HAP-1 (cell line): ENCODE measurements at places on chromosomes 3 and 15.
A peak's percentile ranks its signal among the peaks of the same experiment; 100 is the strongest.

DNA sequence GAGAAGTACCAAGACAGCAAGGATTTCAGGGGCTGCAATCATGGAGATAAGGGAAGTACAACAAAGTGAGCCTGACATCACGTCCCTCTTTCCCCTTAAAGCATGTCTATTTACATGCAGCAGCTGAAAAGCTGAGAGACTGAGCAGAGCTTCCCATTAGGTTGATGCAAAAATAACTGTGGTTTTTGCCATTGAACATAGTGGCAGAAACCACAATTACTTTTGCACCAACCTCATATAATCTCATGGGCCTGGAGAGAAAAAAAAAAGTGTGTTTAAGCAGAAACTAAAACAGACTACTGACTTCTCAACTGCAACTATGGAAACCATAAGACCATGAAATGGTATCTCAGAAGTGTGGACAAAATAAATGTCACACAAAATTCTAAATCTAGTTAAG, 48.3 kb downstream of the CCDC12 start:
- no peak for DNase-seq

- no peak for DNase-seq
These were observed 655 bp upstream of the TSPAN3 start for GRCh38 chr15:77071305-77072223.

DNA sequence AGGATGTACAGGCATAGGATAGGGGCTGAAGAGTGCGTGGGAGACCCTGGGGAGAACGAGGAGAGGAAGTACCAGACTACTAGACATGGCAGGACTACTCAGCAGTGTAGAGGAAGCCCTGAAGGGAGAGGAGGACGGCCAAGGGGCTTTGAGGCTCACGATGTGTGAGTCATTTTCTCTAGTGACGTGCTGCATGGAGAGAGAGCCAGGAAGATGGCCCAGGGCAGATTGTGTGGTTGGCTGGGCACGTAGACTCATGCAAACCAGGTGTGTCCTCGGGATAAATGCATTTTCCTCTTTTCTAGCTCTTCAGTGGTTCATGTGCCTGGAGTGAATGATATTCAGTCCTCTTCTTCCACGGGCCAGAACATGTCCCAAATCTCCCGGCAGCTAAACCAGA, 115.0 kb upstream of the ABHD17C start:
- no peak for DNase-seq

DNA sequence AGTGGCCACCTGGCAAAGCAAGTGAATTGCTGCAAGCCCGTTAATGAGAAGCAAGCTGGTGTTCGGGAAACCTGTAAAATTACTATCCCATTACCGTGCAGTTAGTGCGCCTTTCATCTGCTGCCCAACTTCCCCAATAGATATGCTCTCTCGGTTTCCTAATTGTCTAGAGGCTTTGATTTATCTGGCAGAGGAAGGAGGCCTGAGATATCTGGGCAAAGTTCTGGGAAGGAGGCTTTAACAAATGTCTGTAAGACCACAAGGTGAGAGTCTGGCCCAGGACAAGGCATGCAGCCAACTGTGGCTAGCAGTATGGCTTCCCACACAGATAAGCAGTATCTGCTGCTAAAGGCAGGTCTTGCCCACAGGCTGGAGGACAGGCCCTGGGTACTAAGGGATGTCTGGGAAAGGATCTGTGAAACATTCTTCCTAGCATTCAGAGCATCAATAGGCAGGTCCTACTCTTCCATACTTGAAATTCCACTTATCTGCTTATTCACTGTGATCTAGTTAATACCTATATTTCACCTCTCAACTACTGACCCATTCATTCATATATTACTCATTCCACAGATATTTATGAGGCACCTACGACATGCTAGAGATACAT, 130.0 kb upstream of the SLC2A2 start:
- DNase-seq = no peak

- no peak for DNase-seq
These were observed 49.2 kb upstream of the SMAD6 start for GRCh38 chr15:66652806-66653205.

DNA sequence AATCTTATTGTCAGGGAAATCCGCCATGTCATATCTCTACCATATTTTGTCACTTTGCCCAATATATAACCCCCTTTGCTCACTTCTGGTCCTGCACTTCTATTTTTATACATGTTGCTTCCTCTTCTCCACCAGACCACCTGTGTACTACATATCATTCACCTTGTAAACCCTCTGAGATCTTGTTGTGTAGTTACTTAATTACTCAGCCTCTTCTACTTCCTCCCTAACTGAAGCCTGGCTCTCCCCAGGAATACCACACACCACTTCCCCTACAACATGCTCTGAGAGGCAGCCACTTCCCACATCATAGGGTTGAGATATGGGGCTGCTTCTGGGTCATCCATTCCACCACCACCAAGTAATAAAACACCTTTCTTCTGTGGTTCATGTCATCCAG, 10.0 kb downstream of the HEXA start:
- DNase-seq = no peak

GRCh38 chr15:86115145-86115801, 35.6 kb downstream of the AGBL1 start:
- no peak for DNase-seq

DNA sequence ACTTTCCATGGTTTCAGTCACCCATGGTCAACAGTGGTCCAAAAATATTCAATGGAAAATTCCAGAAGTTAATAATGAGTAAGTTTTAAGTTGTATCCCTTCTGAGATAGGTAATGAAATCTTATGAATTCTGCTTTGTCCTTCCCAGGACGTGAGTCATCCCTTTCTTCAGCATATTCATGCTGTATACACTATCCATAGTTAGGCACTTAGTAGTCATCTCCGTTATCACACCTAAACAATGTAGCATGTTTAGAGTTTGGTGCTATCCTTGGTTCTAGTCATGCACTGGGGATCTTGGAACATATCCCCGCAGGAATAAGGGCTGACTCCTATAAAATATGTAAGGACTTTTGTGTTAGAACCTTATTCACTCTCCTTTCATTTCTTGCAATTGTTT, 153.2 kb downstream of the UNC13C start:
- no peak for DNase-seq

GRCh38 chr3:52221563-52222318, 3.7 kb downstream of the TLR9 start:
- DNase-seq = no peak

DNA sequence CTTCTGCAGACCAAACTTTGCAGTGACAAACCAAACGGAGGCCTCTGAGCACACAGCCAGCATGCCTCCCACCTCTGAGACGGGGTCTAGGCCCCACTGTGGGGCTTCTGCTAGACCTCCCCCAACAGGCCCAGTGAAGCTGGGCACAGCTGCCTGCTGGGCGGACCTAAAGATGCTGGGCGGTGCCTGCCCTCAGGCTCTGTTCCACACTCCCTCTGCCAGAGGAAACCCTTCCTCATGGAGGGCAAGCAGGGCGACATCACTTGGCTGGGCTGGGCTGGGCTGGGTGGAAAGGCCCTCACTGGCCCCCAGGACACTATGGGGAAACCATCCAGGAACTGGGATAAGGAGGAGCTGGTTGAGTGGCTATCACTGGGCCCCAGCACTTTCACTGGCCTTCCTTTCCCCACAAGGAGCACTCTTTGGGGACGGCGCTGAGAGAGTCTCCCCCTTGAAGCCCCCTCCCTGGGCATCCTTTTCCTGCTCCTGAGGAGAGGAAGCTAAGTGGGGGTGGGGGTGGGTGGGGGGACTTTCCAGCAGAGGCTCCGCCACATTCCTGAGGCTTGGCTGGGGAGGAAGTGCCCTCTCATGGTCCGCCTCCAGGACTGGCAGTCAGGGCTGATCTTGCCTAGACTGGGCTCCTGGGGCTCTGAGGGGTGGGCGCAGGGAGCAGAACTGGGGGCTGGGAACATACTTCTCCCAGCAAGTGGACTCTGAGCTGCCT, 98.1 kb upstream of the HACD2 start:
- no peak for DNase-seq

- no peak for DNase-seq
These were observed 1.3 kb upstream of the RBP1 start for GRCh38 chr3:139540651-139541531.

GRCh38 chr3:30933478-30934207, 39.2 kb upstream of the GADL1 start:
- DNase-seq = no peak

GRCh38 chr3:185851959-185852358, 27.1 kb upstream of the IGF2BP2 start:
- no peak for DNase-seq

DNA sequence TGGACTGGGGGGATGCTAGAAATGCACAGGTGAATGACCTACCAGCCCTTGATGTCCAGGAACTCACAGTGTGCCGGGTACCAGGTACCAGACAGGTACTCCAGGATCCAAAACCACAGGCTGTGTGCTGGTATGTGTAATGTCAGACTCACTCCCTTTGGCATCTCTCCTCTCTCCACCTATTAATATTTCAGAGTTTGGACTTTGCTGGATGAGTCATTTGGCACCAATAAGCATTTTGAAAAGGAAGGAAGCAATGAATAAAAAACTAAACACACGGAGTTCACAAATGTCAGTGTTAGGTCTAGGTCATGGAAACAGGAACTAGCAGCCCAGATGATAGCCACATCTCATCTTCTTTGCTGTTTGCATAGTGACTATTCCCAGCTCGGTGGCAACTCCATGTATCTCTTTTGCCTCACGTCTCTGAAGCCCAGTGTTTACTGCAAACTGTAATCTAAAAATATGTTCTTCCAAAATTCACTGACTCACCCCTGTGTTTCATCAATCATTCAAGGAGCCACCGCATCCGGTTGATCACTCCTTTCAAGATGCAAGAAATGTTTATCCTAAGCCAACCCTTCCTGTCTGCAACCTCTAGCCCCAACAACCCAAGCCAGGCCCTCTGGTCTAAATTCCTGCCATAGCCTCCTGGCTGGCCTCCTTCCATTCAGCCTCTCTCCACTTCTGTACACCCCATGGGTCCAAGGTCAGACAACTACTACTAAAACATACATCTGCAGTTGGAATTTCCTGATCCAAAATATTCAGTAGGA, 8.4 kb downstream of the ITGB5 start:
- DNase-seq = no peak

- no peak for DNase-seq
These were observed 68.6 kb downstream of the DCLK3 start for GRCh38 chr3:36695769-36696137.

- DNase-seq = no peak
These were observed 24.7 kb downstream of the ILDR1 start for GRCh38 chr3:121997372-121997771.

DNA sequence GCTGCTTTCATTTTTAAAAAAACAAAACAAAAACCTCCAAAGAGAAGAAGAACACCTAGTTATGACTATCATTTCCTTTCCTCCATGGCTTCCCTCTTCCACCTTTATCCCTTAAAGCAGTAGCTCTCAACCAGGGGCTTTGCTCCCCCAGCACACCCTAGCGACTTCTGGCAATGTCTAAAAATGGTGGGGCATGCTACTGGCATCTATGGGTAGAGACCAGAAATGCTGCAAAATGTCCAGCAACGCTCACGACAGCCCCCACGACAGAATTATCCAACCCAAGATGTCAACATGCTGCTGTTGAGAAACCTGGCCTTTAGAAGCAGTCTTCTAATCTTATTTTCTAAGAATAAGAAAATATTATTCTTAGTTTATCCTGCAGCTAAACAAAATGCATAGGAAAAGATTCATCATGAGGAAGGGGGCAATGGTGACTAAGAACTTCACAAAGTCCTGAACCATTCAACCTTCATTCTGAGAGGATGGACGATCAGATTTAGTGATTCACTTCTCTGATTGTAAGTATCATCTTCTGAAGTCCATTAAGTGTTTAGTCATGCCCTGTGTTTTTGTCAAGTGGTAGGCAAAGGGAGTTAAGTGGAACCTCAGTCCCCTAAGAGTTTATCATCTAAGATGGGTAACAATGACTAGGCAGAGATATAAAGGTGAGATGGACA, 81.7 kb downstream of the CCNL1 start:
- no peak for DNase-seq

GRCh38 chr3:121362035-121362734, 183.6 kb downstream of the POLQ start:
- no peak for DNase-seq

DNA sequence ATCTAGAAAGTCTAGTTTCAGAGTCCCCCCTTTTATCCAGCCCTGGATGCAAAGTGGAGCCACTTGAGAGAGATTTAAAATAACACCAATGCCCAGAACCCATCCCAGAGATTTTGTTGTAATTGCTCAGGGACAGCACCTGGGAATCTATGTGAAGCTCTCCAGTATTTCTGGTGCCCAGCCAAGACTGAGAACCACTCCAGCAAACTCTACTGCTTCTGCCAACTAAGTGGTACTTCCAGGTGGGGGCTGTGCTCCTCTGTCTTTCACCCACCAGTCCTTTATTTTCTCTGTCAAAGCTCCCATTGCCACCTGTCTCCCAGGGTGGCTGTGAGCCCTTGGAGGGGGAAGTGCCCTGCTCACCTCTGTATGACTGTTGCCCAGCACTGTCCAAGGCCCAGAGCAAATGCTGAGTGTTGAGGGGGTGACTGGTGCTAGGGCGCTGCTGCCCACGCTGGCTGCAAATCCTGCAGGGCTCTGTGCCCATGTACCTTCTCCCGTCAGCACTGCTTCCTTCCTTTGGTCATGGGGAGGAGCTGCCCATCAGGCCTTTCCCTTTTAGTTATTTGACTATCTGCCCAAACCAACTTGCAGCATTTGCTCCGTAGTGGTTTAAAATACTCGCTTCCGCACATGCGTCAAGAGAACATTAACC, 9.4 kb downstream of the CLSTN2 start:
- no peak for DNase-seq

DNA sequence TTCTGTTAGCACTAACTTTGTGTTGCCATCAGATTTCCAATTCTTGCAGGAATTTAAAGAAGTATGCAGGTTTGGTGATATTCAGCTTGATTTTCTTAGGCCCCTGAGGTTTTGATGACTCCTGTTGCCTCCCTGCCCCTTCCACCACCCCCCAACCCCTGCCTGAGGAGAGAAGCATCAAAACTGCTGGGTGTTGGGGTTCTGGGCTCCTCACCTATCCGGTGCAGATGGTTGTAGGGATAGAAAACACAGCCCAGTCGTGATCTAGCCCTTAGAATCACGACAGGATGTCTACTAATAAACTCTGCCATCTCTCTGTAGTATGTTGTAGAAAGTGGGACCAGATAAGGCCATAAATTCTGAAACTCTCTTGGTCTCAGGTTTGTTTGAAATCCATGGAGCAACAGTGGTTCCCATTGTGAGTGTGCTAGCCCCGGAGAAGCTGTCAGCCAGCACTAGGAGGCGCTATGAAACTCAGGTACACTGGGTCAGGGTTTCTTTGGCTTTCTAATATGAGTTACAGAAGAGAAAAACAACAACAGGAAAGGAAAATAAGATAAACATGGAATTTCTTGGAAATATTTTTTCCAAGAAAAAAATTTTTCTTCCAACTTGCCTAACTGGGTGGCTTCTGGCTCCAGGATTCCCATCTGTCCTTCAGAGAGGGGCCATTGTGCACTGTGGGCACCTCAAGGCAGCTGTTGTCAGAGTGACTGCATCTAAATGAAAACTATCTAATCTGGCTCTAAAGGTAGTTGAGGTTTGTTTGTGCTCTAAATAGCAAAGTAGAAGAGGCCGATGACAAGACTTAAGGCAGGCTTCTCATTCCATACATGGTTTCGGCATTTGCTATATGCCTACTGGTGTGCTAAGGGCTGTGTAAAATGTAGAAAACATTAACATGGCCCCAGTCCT, 8.7 kb downstream of the SRP14 start:
- DNase-seq = peak; percentile 67
